Pulmonary artery endothelial cell (primary cell): ENCODE measurements at places on chromosomes 1 and 21. TPM values are rescaled to one million over a fixed set of nuclear protein-coding genes. Genes with fewer than 3 reads are reported as not detected.

- DNase-seq = peak; percentile 1
Measured at GRCh38 chr1:185017338-185017737, 28.0 kb upstream of the RNF2 start.

- DNase-seq = no peak
Measured at GRCh38 chr1:74012583-74012982, 185.4 kb downstream of the LRRIQ3 start.

DNA sequence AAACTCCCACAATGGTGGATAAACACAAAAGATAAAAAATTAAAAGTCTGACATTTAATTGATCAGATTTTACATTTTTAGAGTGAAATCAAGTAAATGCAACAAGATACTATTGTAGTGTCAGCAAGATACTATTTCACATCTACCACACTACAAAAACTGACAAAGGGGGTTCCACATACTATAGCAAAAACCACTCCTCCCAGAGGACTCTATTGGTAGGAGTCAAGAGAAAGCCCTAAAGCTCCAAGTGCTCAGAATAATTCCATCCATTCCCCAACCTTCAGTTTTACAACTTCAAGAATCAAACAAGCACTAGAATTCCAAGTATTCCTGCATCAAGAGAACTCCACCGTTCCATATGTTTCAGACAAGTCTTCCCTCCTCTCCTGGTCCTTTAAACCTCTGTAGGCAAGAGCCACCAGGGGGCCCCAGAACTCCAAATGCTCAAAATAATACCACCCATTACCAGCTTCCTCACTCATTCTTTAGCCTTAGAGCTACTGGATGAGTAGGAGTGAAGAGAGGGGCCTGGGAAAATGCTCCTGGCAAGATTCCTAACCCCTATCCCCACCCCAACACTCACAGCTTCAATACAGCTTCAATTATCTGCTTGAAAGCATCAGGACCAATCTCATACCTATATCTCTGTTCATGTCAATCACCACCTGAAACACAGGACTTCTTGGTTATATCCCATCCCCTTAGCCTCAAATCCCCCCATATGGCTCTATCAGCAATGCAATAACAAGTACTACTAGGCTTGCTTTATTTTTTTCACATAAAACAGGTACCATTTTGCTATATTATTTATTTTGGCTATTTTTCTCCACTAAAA lies 9.9 kb downstream of the TOR1AIP2 start:
- DNase-seq = no peak

GRCh38 chr1:36784147-36784859 lies 250.0 kb downstream of the GRIK3 start:
- no peak for DNase-seq

DNA sequence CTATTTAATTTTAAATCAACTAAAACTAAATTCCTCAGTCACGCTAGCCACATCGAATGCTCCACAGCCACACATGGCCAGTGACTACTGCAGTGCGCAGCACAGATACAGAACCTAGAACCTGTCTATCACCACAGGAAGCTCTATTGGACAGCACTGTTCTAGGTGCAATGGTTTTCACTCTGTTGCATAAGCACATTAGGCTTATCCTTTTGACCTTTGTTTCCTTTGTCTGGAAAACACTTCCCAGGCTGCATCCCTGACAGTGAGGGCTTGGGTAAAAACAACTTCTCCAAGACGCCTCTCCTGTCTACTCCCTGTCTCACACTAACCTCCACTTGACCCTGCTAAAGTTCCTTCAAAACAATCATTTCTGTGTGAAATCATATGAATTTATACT lies 33.6 kb upstream of the RAP1GAP start:
- DNase-seq = no peak

- DNase-seq = no peak
Measured at GRCh38 chr1:67645495-67646144, 39.4 kb upstream of the GADD45A start.

COL18A1 gene
- 107 and 164 TPM in 2 replicates for total RNA-seq
